HFF-Myc (cell line): ENCODE measurements at places on chromosomes 13 and 19.

DNA sequence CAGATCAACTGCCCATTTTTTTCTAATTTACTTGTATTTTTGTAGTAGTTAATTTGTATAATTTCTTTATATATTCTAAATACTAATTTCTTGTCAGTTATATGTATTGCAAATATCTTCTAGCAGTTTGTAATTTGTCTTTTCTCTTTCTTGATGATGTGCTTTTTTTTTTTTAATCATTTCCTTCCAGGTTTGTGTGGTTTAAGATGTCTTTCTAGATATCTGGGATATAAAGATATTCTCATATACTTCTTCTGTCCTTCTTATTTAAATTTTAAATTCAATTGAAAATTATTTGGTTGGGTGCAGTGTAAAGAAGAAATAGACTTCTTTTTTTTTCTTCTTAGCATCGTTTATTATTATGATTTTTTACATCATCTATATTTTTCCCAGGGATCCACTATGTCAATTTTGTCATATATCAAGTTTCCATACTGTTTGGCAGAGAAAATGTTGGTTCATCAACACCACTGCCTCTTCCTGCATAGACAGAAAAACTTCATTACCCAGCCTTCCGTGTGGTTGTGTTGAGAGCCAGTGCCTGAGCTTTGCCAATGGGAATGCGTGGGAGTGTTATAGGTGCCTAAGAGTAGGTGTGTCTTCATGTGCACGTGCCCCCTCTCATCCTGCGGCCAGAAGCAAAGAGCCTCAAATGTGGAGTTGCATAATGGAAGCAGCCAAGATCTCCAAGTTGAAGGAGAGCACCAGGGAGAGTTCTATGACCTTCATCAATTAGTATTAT, 15.8 kb downstream of the CPB2 start:
- no peak for DNase-seq

DNA sequence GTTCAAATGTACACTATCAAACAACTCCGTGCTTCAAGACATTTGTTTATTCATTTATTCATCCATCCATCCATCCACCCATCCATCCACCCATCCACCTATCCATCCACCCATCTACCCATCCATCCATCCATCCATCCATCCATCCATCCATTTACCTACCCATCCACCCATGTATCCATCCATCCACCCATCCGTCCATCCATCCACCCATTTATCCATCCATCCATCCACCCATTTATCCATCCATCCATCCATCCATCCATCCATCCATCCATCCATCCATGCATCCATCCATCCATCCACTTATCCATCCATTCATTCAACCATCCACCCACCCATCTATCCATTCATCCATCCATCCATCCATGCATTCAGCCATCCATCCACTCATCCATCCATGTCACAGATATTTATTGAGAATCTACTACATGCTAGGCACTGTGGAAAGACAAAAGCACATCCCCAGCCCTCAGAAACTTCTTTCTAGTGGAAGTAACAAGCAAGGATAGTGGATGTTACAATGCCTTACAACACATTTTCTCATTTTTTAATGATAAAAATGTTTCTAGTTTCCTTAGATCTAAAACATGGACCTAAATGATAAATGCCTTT, 237.6 kb downstream of the ZNF536 start:
- DNase-seq: no peak

- DNase-seq: no peak
Observed at GRCh38 chr13:20544201-20544923, 18.7 kb upstream of the CRYL1 start.

DNA sequence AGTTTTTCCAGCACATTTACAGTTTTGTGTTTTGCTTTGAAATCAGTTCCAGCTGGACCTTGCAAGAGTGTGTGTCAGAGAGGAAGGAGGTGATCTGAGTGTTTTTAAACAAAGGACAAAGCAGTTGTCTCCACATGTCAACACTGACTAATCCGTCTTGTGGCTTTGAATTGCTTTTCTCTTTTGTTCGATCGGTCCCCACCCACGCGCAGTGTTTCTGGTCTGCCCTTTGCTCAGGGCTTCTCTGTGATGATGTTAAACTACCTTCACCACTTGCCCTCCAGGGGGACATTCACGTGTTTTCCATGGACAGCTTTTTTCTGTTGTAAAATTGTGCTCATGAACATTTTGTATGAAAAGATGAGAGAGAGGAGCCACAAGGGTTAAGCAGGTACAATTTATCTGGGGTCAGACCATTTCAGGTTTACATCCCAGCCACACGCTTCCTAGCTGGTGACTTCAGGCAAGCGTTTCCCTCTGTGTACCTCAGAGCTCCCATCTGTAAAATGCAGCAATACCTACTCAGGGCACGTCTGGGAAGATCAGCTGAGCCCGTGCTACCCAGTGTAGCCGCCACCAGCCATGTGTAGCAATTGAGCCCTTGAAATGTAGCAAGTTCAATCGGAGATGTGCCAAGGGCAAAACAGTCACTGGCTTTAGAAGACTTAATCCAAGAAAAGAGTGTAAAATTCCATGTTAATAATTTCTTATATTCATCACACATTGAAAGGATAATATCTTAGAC, 13.5 kb upstream of the PLA2G4C start:
- DNase-seq: peak; percentile 72
